ENCODE measurements at places on chromosomes 11 and 22. TPM values are rescaled to one million over a fixed set of nuclear protein-coding genes. Genes with fewer than 3 reads are reported as not detected.

The DDI1 gene
- polyA plus RNA-seq, result not detected

The SEC14L6 gene
- polyA plus RNA-seq, result 11.4 TPM

DNA sequence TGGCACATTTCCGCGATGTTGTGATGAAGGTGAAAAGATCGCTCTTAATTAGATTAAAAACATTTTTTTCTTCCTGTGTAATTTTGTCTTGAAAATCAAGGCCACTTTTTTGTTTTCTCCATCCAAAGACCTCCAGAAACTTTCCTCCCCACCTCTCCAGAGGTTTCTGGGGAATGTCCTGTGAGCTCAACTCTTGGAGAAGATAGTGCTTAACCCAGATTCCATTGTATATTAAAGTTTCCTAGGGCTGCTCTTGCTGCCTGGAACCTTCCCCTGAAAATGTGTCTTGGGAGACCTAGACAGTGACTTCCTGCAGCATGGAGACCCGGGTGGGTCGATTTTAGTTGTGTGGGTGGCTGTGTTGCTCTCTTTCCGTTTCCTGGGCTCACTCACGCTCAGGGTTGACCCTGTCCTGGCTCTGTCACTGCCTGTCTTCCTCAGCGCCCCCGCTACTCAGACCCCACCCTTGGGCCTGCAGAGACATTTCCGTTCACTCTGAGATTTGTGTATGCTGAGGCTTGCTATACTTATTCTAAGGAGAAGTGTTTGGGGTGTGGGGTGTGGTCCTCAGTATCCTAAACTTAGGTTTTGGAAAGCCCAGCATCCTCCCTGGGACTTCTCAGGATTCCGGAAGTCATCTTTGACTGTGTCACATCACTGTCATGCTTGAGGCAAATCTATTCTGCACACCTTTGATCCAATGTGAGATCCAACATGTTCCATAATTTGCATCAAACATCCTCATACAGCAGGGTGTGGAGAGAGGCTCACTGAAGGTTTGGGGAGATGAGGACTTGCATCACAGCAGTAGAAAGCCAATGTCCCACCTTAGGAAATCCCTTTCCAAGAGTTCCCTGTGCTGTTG, 47.2 kb downstream of the KCNQ1OT1 start:
- DNase-seq, result no peak

- DNase-seq, result no peak
Measured at GRCh38 chr22:43297270-43298061, 45.7 kb downstream of the SCUBE1 start.

GRCh38 chr11:69828971-69829344, 9.7 kb upstream of the FGF3 start:
- DNase-seq, result no peak

The RPS6KB2 gene
- polyA plus RNA-seq, result 40.4 TPM

DNA sequence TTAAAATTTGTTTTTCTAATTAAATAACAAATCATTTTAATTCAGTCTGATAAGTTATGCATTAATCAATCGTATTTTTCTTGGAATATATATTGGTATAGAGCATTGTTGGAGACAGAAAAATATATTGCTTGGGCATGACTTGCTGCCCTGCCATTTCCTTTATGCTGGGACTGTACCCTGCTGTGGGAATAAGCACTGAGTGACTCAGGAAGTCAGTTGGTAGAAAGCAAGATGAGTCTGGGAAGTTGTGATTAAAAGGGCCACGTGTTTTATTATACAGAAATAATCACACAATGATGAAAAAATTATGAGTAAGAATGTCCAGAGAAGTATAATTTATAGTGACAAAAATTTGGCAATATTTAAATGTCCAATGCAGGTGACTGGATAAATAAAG, 139.5 kb downstream of the KIF18A start:
- no peak for DNase-seq

- DNase-seq, result no peak
Measured at GRCh38 chr22:40567626-40568328, 68.7 kb downstream of the MRTFA start.

GRCh38 chr11:132396318-132396717, 1025.9 kb downstream of the NTM start:
- DNase-seq, result no peak

The ATG16L2 gene
- 43.0 TPM for polyA plus RNA-seq

- no peak for DNase-seq
Measured at GRCh38 chr11:34516247-34517040, 2.9 kb upstream of the ELF5 start.

- no peak for DNase-seq
Measured at GRCh38 chr22:39309881-39310714, 9.3 kb downstream of the RPL3 start.

DNA sequence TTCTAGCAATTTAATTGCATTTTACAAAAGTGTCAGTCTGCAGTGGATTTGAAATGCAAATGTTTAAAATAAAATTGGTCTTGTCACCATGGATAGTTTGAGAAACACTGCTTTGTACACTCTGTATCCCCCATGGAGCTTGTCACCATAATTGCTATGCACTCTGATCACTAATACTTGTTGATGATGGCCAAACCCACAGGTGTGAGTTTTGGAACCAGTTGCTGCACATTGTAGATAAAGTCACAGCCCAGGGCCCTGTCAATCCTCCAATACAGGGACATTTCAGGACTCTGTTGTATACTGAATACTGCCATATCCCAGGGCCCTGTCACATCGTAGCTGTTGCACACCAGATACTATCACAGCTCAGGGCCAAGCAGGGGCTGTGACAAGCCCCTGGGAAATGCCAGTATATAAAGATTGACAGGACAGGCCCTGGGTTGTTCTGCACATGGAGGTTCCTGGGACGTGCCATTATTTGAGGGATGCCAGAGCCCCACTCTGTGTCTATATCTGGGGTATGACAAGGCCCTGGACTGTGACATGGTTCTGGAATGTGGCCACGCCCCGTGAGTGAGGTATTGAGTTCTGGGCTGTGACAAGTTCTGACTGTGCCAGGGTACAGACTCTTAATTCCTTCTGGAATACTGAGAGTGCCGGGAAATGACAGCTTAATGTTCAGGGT, 27.9 kb upstream of the SMPD1 start:
- DNase-seq, result no peak

The OR51E2 gene
- 1.3 TPM for polyA plus RNA-seq

- DNase-seq, result no peak
Measured at GRCh38 chr11:123187665-123188507, 7.2 kb downstream of the CLMP start.

GRCh38 chr11:66531841-66532240, 14.0 kb downstream of the ZDHHC24 start:
- DNase-seq, result no peak

DNA sequence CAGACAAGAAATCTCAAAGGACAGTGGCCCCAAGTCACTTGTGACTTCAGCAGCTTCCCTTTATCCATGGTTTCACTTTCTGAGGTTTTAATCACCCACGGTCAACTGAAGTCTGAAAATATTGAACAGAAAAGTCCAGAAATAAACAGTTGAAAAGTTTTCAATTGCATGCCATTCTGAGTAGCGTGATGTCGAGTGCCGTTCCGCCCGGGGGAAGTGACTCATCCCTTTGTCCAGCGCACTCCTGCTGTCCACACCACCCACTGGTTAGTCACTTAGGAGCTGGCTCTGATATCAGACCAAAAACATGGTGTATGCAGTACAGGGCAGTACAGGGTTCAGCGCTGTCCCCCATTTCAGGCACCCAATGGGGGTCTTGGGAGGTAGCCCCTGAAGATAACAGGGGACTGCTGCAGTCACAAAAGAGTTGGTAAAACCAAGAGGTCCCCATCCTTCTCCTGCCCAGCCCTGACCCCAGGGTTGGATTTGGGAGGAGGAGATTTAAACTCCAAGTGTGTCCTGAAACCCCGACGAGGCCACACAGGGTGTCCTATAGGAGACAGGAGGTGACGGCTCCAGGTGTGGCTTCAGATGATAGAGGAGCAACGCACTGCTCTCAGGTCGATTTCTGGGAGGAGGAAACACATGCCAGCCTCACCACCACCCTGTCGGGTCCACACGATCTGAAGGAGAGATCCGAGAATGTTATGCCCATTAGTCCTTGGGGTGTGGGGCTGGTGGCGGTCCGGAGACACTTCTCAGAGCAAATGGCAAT, 390.1 kb downstream of the CTTN start:
- DNase-seq, result no peak

GRCh38 chr11:34266090-34266912, 91.5 kb downstream of the ABTB2 start:
- DNase-seq, result peak; percentile 70

The HEPHL1 gene
- 0.33 TPM for polyA plus RNA-seq

GRCh38 chr11:62273789-62274275, 3.9 kb downstream of the SCGB2A2 start:
- no peak for DNase-seq

- no peak for DNase-seq
Measured at GRCh38 chr11:111532365-111532709, 8.2 kb upstream of the LAYN start.
